ENCODE measurements at places on chromosomes 3 and 15.

DNA sequence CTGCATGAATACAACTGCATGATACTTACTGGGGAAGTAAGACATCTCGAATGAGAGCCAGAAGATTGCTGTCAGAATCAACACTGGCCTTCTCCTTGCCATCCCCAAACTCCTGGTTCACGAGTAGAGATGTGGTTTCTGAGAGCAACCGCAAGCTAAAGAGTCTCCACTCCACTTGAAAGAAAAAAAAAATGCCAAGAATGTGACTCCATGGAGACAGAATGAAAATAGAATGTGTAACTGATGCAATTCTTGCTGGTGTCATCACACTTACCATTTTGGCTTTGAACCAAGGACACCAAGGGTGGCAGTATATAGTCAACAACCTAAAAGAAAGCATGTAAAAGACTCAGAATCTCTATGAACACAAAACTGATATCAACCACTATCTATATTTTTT is 280.4 kb downstream of the ULK4 start:
- DNase-seq = peak; percentile 40

DNA sequence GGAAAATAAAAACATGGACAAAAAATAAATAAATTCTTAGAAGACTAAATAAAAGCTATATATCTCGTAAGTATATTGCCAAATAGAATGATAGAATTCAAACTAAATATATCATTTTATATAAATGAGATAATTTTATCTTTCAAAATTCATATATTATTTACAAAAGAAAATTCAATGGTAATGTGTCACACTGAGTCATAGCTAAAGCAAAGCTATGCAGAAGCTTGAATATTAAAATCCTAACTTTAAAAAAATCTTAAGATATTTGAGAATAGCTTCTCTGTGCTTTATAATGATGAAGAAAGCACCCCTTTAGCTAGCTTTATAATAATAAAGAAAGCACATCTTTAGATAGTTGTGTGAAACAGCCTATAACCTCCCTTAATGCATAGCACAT is 1010.8 kb downstream of the OTOL1 start:
- DNase-seq = no peak

GRCh38 chr3:115092220-115092791 is 54.8 kb downstream of the ZBTB20 start:
- DNase-seq = peak; percentile 53

- no peak for DNase-seq
Measured at GRCh38 chr15:96551196-96551595, 220.7 kb downstream of the NR2F2 start.

- no peak for DNase-seq
Measured at GRCh38 chr3:191237047-191237882, 38.2 kb downstream of the OSTN start.

DNA sequence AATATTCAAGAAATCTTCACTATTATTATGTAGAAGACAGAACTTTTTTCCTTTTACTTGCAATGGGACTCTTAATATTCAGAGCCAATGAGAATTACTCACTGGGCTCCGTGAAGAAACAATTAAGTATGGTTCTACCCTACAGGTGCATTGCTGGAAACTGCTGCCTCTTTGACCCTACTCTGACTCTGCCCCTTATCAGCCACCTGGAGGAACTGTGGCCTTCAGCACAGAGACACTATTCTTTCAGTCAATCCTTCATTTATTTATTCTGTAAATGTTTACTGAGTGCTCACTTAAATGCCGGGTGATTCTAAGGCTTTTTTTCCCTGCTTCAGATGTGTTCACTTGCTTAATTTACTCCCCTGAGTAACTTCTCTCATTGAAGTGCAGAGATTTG is 163.2 kb downstream of the SYNPR start:
- DNase-seq = peak; percentile 16

DNA sequence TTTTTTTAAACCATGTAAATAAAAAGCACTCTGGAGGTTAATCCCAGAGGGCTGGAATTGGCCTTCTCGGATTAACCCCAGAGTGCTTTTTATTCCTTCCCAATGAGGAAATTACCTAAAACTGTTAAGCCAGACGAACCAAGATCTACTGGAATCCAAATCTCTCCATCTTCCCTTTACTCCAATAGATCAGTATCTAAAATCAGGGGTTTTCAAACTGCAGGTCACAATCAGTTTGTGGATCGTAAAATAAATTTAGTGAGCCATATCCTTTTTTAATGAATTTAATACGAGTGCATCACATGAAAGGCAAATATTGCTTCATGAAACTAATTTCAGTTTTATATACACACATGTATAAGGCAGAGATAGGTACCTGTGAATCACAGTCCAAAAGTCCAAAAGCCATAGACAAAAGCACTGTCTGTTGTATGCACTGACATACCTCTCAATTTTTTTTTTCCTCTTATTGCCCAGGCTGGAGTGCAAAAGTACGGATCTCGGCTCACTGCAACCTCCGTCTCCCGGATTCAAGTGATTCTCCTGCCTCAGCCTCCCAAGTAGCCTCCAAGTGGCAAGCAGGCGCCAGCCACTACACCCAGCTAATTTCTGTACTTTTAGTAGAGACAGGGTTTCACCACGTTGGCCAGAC is 61.3 kb downstream of the TBL1XR1 start:
- peak; percentile 24 for DNase-seq

- no peak for DNase-seq
Measured at GRCh38 chr15:72445426-72445825, 28.7 kb upstream of the ARIH1 start.

DNA sequence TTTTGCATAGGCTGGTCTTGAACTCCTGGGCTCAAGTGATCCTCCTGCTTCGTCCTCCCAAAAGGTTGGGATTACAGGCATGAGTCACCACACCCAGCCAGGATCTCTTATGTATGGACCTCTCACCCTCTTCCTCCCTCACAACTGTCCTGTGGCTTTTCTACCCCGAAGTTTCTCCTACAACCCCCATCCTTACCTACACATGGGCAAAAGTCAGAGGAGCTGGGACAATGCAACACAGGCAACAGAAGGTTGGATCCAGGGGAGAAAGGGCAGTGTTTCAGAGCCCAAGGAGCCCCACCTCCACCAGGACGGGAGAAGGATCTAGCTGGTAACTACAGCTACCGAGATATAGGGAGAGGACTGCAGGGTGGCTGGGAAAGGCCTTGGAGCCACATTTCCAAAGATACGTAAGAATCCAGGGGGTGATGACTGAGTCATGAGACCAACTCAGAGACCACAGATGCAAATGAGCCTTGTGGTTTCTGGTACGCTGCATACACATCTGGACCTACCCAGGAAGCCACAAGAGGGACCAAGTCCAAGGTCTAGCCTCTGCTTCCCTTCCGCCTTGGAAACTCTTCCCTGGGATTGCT is 13.6 kb downstream of the IGDCC4 start:
- no peak for DNase-seq

GRCh38 chr3:112746675-112747280 is 99.9 kb downstream of the CD200R1L start:
- no peak for DNase-seq

GRCh38 chr15:37880009-37880834 is 54.2 kb upstream of the TMCO5A start:
- peak; percentile 35 for DNase-seq

DNA sequence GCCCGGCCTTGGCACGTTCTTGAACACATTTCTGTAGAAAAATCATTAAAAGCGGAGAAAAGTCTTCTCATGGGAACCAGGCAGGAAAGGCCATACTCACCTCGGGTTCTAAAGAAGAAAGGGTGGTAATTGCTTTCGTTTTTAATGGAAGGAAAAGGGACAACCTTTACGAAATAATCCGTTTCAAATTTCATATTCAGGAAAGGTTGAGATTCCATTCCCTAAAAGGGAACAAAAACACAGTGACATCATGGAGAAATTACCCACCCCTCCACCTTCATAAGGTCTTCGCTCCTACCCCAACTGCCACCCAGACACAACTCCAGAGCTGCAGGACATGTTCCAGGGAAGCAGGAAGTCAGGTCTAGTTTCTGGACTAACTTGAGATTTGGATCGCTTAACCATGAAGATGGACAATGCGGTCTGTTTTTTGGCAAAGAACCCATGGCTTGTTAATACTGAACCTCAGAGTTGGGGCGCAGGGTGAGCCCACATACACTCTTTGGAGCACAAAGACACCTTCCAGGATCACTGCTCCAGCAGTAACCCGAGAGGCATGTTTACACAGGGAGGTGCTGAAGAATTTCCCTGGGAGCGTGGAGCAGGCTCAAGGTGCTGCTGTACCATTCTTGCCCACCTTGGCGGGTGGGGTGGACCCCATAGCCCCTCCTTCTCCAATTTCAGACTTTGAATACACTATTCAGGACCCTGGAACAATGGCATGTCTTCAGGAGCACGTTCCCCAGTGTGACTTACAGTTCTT is 49.2 kb downstream of the SPATA12 start:
- no peak for DNase-seq

GRCh38 chr3:184378651-184379357 is 797 bp upstream of the THPO start:
- no peak for DNase-seq

DNA sequence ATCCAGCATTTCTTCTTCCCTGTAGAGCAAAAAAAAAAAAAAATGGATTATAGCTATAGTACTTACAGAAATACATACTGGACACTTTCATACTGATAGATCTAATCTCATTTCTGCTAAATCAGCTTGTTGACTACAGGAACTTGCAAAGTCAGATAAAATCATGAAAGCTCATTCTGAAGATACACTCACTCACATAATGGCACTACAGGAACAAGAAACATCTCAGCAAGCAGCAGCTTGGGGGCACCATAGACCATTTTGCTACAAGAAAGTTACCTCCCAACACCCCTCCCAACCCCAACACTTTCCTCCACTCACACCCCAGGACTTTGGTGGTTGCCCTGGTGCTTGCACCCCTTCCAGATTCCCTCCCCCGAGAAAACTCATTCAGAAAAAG is 4.6 kb downstream of the MYH15 start:
- DNase-seq = no peak

GRCh38 chr3:131232711-131233267 is 148.8 kb upstream of the NUDT16 start:
- no peak for DNase-seq

DNA sequence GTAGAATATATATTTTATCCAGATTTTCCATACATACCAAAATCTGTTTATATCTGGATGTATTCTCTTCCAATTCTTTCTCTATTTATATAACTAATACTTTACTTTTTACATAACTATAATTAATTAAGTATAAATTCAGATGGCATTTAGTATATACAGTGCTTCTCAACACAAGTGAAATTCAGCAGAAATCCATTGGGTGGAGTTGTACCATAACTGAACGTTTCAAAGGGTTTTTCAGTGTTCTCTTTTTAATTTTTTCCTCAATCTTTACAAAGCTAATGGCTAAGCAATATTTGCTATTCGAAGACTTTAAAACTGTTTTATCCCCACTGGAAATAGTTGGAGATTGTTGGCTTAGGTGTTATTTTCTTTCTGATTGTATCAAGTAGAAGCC is 13.9 kb upstream of the ZBBX start:
- no peak for DNase-seq

- DNase-seq = no peak
Measured at GRCh38 chr15:96750361-96750760, 419.9 kb downstream of the NR2F2 start.

DNA sequence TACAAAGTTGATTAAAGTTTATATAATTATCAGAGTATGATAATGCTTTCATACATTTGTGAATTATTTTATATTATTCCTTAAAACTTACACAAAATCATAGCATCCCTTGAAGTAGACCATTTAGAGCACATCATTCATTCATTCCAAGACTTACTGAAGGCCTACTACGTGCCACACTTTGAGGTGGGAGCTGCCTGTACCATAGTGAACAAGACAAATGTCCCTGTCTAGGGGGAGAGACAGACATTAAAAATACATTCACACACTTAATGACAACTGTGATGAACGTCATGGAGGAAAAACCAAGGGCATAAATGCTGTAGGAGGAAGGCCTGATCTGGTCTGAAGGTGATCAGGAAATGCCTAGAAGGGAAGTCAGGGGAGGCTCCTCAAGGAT is 12.1 kb downstream of the MCCC1 start:
- DNase-seq = no peak

DNA sequence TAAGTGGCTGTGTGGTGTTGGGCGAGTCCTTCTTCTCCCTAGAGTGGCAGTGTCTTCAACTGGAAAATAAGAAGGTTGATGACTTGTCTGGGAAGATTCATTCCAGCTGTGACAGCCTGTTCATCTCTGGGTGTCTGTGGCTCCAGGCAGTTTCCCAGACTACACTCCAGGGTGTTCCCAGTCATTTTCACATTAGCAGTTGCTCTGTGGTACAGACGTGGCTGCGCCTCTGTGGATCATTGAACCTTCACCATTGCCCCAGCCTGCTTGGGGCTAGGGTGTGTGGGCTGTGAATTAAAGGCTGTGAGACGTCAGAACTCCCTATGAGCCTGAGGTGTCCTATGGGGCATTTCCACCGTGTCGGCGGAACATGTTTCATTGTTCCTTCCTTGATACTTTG is 239.6 kb upstream of the NR2E3 start:
- no peak for DNase-seq

DNA sequence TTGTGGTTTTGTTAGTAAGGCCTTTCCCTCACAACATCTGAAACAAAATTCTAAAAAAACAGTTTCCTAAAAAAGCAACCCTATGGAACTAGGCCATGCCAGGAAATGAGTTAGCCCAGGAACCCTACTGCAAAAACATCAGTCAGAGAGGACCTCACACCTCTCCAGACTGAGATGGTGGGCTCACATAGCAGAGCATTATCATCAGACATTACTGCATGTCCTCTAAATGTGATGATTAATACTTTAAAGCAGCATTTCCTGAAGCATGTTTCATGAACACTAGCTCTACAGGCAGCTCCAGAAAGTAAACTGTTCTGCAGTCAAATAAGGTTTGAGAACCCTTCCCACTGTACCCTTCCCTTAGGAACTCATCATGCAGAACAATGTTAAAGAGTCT is 232.3 kb upstream of the MRPL3 start:
- no peak for DNase-seq

- no peak for DNase-seq
Measured at GRCh38 chr3:32706348-32707025, 21.5 kb downstream of the CNOT10 start.

GRCh38 chr3:24981924-24982323 is 446.1 kb upstream of the RARB start:
- DNase-seq = no peak

DNA sequence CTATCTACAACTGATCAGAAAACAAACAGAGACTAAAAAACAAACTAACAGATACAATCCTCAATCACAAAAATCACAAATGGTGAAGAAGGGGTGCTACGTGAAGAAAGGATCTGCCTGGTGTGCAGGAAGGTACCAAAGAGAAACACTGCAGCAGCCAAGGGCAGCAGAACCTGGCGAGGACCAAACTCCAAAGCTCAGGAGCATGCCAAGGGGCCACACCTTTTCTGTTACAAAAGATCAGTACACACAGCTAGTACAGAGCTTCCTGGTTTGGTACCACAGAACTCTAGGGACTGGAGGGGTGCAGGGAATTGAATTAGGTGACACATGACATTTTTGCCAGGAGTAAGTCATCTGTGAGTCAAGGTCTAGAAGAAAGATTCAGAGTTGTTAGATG is 107.4 kb upstream of the GRM7 start:
- DNase-seq = no peak

GRCh38 chr15:43905755-43906154 is 79.0 kb downstream of the WDR76 start:
- DNase-seq = no peak

Measured in Caco-2 (cell line).